ENCODE measurements at places on chromosomes 6 and 20. TPM values are rescaled to one million over a fixed set of nuclear protein-coding genes. Genes with fewer than 3 reads are reported as not detected.
A peak's percentile ranks its signal among the peaks of the same experiment; 100 is the strongest.

HLA-DRB5 gene
- total RNA-seq, result not detected

DNA sequence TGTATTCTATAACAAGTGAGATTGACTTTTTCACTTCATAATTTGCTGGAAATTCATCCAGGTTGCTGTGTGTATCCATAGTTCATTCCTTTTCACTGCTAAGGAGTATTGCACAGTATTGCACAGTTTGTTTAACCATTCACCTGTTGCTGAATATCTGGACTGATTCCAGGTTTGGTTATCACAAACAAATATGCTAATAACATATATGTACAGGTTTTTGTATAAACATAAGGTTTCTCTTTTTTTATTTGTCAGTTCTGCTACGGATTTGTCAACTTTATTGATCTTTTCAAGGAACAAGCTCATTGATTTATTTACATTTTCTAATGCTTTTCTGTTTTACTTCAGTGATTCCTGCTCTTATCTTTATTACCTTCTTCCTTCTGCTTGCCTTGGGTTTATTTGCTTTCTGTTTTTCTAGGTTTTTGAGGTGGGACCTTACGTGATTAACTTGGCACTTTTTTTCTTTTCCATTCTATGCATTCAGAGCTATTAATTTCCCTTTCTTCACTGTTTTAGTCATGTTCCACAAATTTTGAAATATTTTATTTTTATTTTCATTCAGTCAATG, 117.0 kb upstream of the OGFRL1 start:
- no peak for DNase-seq

TRIM31 gene
- not detected for total RNA-seq

GRCh38 chr6:85482206-85482904, 32.5 kb downstream of the NT5E start:
- peak; percentile 78 for DNase-seq

DNA sequence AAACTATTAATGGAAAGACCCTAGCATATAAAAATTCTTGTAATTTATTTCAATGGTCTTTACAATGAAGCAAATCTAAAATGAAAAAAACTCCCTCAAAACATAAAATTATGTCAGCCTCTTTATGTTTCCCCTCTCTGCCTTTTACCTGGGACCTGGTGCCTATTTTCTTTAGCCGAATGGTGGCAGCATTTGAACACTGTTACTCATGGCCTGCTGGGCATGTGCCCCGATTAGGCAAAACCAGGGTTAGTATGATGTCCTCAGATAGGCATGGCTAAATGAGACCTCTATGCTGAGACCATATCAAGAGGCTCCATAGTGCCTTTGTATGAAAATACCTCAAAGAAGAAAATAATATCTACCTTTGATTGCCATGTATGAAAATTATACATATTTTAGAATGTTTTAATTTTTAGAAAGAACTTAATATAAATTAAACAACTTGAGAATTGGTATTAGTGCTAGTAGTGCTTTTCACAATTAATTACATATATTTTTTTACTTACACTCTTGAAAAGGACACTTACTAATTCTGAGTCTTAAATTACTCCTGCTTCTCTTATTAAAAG, 22.5 kb upstream of the C6orf58 start:
- DNase-seq, result peak; percentile 3

LINC00237 gene
- total RNA-seq, result not detected

All from osteoblast (primary cell).